ENCODE measurements at places on chromosomes 6 and 20.
A peak's percentile ranks its signal among the peaks of the same experiment; 100 is the strongest.

DNA sequence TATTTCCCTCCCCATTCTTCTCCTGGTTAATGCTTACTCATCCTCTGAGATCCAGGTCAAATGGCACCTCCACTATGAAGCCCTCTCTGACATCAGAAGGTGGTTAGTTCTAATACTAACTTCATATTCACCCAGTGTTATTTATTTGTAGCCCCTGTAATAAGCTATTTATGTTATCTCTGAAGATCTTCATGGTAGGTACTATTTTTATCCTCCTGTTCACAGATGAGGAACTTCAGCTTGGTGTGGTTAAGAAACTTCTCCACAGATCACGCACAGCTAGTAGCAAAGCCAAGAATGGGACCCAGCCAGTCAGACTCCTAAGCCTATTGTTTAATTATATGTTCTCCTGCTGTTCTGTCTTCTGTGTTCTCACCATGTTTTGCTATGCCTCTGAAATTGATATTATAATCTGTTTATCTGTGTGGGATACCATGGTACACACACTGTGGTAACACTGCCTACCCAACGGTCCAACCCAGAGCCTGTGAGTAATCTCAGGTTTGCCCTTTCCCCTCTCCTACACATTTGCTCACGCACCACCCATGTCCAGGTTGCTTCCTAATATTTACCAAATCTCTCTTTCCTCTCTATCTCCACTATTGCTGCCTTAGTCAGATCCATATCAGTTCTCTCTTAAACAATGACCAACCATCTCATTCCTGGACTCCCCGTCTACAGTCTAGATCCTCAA lies 98.4 kb downstream of the IPCEF1 start:
- no peak for DNase-seq

- DNase-seq: no peak
Measured at GRCh38 chr6:44701637-44702101, 314.2 kb downstream of the CDC5L start.

DNA sequence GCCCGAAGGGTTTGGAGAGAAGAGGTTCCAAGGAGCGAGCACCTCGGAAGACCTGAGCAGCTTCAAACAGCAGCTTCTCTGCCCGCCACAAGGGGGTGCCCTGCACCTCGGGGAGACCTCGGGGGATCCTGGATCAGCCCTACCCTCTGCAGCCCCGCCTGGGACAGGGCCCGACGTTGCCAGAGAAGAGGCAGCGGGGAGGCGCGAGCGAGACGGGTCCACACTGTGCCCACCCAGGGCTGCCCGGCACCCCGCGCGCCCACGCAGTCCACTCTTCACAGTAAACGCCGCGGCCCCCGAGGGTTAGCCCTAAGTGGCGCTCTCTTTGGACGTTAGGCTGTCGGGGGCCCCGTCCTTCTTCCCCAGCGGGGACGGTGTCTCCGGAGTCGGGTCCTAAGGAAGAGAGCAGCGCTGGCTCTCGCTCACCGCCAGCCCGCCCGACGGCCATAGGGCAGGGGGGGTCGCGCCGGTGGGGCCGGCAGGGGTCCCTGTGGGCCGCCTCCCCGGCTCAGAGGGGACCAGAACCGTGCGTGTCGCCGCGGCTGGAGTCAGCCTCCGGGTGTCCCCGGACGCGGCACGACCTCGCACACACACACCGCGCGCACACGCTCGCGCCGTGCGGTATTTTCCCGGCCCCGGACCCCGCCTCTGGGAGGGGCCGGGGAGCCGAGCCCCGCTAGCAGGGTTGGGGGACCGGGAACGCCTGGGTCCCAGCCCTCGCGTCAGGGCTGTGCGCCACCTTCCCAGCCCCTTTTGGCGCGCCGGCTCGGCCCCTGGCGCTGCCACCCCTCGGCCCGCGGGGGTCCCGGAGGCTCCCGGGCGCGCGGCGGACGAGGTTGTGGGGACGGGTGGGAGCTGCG lies 929 bp downstream of the CDH22 start:
- DNase-seq: no peak

DNA sequence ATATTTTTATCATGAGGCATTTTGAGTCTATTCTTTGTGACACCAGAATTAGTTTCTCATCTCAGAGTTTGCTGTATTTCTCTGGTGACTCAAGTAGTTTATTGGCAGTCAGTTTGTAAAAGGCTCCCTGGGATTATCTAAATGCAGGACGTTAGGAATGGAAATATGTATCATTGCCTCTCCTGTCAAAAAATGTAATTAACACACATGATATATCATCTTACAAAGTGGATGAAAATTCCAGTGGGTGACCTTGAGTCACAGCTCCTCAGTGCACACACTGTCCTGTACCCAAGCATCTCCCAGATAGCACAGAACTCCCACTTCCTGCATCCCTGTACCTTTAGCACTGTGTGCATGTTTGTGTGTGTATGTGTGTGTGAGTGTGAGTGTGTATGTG lies 258.6 kb downstream of the LAMA2 start:
- no peak for DNase-seq

DNA sequence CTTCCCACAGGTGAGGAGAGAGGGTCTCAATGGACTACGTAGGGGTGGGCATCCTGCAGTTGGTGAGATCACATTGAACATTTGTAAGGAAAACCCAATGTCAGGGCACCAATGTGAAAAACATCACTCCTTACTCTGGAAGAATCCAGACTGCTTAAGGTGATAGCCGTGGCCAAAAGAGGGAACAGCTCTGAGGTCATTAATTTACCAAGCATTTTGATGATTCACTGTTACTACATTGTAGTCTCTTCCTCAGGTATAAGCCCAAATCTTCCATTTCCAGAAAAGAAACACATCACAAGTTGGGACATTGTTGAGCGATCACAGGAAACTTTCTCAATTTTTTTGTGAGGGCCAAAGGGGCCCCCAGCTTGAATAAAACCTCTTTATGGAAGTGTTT lies 61.1 kb upstream of the SPTLC3 start:
- DNase-seq: no peak

GRCh38 chr20:50758469-50758868 lies 27.1 kb downstream of the PARD6B start:
- no peak for DNase-seq

DNA sequence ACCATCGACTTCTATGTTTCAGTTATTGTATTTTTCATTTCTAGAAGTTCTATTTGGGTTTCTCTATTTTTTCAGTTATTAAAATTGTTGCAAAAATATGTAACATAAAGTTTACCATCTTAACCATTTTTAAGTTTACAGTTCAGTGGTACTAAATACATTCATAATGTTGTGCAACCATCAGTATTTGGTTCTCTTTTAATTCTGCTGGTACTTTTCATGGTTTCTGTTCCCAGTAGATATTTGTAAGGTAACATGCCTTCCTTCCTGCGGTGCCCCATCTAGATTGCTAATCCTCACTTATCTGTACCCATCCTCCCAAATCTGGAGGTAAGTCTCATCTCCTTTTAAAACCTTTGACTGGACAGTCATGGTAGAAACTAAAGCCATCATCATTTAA lies 47.9 kb downstream of the TGM2 start:
- DNase-seq: no peak

- DNase-seq: no peak
Measured at GRCh38 chr6:142350309-142350708, 48.5 kb downstream of the ADGRG6 start.

DNA sequence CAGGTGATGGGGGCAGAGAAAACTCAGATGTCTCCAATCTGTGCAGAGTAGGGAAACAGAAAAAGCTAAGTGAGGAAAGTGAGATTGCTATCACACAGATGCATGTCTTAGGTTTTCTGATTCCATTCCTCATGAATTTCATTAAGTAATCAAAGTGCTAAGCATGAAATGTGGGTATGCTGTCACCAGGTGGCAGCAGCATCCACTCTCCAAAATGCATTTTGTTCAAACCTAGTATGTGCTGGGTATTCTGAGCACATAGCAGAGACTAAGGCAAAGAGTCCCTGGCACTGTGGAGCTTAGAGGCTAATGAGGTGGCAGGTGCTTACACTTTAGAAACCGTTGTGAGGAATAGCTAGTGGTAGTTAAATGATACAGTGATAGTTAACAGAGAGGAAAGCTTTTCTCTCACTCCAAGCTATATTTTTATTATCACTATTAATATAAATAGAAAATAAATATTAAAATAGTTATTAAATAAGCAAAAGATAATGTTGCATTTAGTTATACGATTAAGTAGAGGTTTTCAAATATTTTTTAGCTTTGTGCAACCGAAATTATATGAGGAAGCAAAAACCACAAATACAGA lies 179.5 kb downstream of the CDH26 start:
- peak; percentile 38 for DNase-seq

DNA sequence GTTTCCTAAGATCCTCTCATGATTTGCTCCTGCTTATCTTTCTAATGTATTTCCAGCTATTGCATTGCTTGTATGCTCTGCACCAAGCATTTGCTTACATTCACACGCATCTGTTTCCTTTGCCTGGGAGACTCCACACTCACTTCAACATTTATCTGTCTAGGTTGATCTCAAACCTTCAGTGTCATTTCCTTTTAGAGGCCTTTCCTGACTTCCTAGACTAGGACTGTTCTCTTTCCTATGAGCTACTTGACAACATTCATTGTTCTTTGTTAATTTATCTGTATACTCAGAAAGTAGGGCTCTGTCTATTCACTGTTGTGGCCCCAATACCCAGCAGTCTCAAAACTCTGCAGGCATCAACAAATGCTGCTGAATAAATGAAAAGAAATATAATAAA lies 84.4 kb downstream of the WASF1 start:
- DNase-seq: no peak

- no peak for DNase-seq
Measured at GRCh38 chr6:159102373-159103160, 57.8 kb upstream of the TAGAP start.

DNA sequence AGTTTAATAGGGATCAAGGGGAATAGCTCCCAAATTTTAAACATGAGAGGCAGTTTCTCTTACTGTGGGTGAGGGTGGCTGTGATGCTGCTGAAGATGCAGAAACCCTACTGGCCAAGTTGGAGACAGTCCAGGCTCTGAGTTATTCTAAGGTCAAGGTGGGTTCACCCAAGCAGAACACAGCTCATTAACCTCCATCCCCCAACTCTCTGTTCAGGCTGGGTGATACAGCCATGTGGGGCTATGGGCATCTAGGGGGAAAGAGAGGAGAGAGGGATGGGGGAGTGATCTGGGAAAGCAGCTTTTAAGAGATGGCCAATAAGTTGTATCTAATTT lies 18.9 kb upstream of the TRAM2 start:
- no peak for DNase-seq

DNA sequence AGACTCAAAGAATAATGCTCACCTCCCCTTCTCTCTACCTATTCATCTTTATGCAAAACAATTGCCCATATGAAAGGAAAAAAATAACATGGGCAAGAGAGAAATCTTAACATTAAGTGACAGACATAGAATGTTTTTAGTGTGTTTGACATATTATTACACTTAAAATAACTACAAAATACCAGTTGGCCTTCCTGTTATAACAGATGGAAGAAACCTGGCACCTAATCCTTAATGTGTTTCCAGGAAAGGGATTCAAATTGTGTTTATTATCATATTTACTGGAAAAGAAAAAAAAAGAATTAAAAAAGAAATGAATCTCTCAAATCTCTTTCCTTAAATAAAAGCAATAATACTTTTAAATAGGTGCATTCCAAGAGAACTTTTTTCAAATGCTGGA lies 158.6 kb downstream of the LAMP5 start:
- DNase-seq: no peak

- no peak for DNase-seq
Measured at GRCh38 chr20:62308102-62308822, 5.5 kb downstream of the ADRM1 start.

DNA sequence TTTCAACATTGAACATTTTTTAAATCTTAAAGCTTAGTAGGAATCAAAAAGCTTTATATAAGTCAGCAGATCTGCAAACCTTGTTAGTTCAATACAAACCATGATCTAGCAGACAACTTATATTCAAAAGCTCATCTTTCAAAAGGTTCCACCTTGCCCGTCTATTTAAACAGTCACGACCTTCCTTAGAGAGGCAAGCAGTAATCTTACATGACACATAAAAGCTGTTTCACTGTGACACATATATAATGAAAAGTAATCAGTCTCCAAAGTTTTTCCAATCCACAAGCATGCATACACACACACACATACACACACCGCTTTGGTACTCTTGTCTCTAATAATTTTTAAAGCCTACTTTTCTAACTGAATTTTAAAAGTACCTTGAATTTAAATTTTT lies 12.9 kb downstream of the SOD2 start:
- DNase-seq: no peak

DNA sequence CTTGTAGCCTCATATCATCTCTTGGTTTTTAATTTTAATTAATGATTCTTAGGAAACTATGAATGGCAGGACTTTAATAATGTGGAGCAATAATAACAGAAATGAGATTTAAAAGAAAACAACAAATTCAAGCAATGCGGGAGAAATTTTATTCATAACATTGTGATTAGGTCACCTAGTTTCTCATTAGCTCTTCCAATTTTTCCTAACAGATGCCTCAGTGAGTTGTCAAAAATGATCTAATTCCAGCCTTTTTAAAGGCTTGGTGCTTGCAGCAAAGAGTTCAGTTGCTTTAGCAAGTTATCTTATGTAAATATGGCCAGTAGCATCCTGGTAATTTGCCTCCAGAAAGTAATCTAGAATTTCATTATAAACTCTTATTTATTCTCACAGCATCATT lies 20.4 kb downstream of the PDE7B start:
- no peak for DNase-seq

DNA sequence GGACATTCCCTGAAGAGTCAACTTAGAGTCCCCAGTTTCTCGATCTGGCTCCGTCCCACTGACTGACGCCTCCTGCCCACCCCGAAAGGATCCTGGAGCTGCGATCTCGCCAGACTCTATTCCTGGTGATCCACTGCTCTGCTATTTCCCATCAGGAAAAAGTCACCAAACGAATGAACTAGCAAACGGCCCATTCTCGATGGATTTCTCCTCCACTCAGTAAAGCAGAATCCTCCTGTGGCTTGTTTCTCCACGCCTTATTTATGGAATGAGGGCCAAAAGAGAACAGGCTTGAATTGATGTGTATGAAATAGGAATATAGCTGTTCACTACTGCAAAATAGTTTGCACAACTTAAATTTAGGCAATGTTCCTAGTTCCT lies 5.4 kb downstream of the NKX2-4 start:
- no peak for DNase-seq

GRCh38 chr6:5442319-5442718 lies 181.0 kb downstream of the FARS2 start:
- no peak for DNase-seq

All from NCI-H510A (cell line).